AG10803 (cell line): ENCODE measurements at places on chromosomes 6 and 20.

DNA sequence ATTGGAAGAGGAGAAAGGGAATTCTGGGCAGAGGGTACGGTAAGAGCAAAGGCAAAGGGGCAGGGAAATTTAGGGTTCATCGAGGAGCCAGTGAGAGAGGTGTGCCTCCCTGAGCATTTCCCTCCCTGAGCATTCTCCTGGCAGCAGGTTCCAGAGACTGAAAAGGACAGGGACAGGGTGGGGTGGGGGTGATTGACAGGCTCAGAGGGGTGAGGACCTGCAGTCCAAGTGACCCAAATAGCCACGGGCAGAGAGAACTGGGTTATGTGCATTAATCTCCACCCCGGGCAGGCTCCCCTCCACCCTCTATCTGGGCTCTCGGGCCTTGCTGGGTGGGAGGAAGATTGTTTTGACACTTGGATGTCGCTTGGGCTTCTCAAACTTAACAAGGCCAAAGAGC is 69.5 kb downstream of the KCNB1 start:
- DNase-seq, result no peak

- DNase-seq, result no peak
Observed at GRCh38 chr6:155436981-155437749, 18.5 kb downstream of the NOX3 start.

DNA sequence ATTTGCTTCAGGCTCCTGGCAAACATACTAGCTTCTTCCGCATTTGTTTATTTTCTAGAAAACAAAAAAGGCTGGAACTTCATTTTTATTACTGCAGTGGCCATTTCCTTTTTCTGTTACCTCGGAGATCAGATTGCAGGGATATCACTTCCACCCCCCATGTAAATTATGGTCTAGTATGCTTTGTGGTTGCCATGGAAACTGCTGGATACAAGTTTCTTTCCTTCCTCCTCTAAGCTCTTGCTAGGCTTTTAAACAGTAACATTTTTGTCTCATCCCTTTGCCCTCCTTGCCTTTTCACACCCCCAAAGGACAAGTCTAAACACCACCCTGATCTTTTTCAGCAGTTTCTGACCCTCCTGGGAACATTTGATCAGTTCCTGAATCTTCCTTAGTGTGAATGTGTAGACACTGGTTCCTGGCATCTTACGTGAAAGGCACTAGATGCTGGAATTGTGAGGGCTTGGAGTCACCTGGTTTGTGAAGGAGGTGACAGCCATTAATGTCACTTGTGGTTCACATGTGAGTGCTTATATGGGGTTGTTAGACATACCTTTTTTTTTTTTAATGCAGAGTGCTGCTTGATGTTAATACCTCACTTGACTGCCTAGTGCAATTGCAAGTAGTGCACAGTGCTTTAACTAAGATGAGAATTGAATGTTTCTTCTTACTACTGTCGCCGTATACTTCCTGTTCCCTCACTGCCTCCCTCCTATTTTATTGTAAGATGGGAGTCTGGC is 181.6 kb downstream of the JARID2 start:
- no peak for DNase-seq

DNA sequence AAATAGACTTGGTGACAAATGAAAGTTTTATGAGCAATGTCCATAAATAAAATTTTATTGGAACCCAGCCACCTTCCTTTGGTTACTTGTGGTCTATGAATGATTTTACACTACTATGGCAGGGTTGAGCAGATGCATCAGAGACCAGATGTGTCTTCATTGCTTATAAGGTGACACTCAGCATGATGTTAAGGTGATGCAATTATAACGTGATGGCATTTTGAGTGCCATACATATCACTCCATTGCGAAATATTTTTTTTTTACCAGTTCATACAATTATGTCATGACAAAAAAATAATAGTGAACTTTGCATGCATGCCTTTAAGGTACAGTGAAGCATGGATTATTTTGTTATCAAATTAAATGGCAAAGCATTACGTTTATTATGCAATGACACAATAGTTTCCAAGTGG is 96.0 kb downstream of the ADTRP start:
- peak; percentile 51 for DNase-seq

- no peak for DNase-seq
Observed at GRCh38 chr6:160333841-160334240, 14.3 kb upstream of the SLC22A3 start.

GRCh38 chr6:167856999-167857660 is 30.4 kb downstream of the AFDN start:
- DNase-seq, result no peak

DNA sequence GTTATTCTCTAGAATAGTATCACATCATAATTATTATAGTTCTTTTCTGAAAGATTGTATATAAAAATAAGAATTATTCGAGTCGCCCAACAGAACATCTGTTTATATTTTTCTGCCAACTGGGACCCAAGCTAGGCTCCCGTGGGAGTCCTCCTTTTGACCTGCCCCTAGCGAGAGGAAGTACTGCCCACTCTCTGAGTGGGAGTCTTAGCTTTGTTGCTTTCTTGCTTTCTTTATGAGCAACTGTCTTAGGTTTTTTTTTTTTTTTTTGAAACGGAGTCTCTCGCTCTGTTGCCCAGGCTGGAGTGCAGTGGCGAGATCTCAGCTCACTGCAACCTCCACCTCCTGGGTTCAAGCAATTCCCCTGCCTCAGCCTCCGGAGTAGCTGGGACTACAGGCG is 202.0 kb upstream of the ZNF184 start:
- DNase-seq, result no peak

DNA sequence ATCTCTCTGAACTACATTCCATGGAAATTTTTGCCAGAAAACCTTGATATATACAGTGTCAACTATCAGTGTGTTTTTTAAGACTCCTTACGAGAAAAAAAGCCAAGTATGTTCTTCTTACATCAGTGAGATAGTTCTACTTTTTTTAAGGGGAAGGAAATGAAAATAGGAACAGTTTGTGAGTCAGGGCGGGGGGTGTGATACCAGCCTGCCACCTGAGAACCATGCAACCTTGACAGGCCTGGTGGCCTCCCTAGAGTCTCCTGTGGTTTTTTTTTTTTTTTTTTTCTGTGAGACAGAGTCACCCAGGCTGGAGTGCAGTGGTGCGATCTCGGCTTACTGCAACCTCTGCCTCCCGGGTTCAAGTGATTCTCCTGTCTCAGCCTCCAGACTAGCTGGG is 96.3 kb upstream of the GCM1 start:
- no peak for DNase-seq

GRCh38 chr6:32554116-32554965 is 24.3 kb upstream of the HLA-DRB5 start:
- DNase-seq, result no peak

DNA sequence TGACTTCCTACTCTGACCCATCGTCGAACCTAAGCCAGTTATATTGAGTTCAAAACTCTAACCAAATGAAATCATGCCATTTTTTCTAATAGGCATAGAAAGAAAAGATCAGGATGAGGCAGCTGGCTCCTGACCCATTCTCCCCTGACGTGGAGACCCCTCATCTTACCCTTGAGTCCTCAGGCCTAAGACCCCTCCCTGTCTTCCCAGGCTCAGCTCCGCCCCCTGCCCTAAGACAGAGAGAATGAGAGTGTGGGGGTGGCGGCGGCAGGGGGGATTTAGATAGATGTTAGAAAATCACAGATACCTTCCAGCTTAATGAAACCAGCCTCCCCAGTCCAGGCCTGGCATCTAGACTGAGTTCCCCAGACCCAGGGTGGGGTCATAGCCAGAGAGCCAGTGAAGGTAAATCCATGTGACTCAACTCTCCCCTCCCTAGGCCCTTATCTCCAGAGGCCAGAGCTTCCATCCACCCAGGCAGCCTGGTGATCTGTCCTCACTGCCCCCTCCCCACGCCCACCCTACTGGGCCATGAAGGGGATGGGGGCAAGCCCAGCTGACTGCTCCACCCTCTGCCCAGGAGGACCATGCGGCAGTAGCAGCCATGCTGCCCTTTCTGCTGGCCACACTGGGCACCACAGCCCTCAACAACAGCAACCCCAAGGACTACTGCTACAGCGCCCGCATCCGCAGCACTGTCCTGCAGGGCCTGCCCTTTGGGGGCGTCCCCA is 6.8 kb downstream of the TMEM63B start:
- DNase-seq, result no peak

GRCh38 chr6:157755746-157756411 is 67.2 kb upstream of the SNX9 start:
- no peak for DNase-seq

- DNase-seq, result peak; percentile 72
Observed at GRCh38 chr20:2840967-2841531, 504 bp downstream of the VPS16 start.

DNA sequence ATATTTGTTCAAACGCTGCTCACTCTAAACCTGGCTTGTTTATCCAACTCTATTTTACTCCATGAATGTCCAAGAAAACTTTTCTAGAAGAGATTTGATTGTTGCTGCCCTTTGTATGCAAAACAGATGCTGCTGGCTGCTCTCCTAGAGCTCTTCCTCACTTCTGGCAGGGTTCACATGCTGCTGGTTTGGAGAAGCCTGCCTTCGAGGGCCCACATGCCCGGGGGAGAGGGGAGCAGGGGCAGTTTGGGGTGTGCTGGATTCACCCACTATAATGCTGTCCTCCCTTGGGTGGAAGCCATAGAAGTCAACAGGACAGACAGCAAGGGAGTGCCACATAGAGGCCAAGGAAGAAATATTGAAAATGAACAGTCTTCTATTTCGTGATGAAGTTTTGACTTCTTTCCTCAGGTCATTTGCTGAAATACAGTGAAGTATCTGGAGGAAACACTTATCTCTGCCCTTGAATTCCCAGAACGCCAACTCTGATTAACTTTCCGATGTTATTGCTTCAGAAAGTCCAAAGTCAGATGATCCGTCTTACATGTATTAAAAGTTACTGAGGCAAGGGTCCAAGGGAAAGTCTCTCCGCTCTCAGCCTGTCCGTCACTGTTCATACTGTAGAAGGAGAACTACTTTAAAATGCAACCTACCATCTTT is 32.4 kb downstream of the LY86 start:
- no peak for DNase-seq

- DNase-seq, result peak; percentile 32
Observed at GRCh38 chr20:20614391-20614790, 98.1 kb downstream of the RALGAPA2 start.

- no peak for DNase-seq
Observed at GRCh38 chr20:56664796-56665195, 35.7 kb downstream of the TFAP2C start.

- no peak for DNase-seq
Observed at GRCh38 chr20:54772893-54773642, 297.7 kb downstream of the DOK5 start.

DNA sequence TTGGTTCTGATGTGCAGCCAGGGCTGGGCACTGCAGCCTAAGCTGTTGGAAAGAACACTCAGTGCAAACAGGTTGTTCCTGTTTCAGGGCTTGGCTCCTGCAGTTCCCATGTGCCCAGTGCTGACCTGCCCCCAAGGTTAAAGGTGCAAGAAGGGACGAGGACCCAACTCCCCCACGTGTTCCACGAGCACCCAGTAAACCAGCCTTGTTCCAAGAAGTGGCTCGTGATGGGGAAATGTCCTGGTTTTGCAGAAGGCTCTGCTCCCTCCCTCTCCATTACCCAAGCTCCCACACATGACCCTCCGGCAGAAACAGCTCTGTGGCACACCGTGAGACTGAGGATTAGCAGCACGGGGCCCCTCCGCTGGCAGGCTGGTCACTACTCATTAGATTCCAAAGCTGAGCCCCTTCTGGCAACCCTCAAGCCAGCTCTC is 9.4 kb downstream of the ACSS1 start:
- no peak for DNase-seq

DNA sequence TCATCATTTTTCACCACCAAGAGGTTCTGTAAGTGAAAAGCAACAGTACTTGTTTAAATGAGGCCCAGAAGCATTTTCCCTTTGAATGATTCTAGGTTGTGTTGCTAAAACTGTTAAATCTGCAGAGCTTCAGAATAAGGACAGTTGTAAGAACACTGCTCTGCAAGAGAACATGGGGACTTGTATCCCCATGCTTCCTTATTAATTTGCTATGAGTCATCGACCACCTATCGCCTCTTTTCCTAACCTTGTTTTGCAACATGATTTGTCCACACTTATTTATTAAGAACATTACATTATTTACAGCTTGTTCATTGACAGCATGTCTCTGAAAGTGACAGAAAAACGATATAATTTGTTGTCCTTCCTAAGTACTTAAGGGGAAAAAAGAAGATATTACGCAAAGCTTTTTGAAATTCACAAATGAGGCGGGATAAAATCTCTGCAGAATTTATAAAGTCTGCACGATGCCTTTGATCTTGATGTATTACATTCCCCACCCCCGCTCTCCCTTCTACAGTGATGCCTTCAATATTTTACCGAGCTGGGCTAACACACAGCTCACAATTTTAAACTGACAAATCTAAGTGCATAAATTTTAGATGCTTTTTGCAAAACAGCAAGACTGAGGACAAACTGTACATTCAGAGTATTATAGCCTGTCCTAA is 220.0 kb upstream of the SPTLC3 start:
- no peak for DNase-seq

DNA sequence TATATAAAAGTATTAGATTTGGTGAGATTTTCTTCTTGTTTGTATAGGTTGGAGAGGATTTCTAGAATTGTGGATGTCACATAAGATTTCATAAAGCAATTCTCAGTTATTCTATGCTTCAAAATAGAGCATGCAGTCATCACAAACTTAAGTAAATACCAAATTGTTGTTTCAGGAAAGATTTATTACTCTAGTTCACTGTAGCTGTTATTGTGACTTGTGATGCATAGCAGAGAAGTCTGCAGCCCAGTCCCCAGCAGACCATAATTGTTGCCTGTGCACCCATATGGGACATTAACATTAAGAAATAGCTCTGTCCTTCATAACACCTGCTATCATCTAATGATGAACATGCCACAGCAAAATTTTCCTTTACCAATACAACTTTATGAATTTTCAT is 228.0 kb upstream of the FAM83B start:
- no peak for DNase-seq

DNA sequence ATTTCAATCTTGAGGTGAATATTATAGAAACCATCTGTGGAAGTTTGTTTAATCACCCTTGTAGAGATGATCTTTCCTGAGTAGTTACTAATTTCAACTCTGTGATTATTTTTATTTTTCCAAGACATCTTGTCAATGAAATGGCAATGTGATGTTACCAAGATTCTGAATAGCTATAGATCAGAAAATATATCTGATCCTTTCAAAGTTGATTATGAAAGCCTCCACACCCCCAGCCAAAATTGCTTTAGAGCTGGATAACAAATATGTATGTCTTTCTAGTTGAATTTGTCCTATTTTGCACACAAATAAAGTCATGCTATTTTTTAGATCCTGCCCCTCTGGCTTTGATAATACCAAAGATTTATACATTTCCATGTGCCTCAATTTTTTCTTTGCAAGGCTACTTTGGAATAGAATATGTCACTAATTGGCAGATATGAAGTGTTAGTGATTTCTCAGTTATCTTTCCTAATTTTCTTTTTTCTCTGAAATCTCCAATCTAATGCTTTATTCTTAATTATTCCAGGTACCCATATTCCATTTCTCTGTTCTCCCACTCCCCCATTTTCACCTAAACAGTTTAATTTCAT is 5.0 kb downstream of the SIM1 start:
- no peak for DNase-seq
